ENCODE measurements at places on chromosomes 7 and 10.
A peak's percentile ranks its signal among the peaks of the same experiment; 100 is the strongest.

DNA sequence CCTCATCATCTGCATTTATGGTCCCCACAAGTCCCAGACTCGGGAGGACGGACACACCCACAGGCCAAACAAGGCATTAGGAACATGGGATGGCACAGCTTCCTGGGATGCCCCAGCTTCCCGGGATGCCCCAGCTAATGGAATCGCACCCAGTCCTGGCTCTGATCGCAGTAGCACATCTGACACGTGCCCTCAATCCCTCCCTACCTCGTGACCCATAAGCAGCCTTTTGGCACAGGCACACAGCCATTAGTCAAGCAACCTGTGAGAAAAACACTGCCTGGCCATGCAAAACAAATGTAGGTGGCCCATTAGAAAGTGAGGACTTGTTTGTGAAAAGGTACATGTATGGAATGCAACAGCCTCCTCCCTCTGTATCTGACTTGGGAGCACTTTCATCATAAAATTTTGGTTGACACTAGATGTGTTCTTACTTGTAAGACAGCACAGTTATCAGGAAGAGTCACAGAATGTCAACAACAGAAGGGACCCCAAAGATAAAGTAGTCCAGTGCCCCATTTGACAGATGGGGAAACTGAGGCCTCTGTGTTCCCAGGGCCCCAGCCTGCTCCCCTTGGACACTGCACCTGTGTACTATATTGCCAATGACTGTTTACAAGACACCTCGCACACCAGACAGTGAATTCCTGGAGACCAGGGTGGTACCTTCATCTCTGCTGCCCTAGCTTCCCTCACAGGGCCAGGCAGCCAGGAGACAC lies 34.4 kb downstream of the DLG5 start:
- no peak for DNase-seq

GRCh38 chr7:70312336-70312735 lies 714.1 kb downstream of the AUTS2 start:
- DNase-seq, result no peak

GRCh38 chr10:122875843-122876466 lies 3.4 kb downstream of the FAM24B start:
- DNase-seq, result no peak

DNA sequence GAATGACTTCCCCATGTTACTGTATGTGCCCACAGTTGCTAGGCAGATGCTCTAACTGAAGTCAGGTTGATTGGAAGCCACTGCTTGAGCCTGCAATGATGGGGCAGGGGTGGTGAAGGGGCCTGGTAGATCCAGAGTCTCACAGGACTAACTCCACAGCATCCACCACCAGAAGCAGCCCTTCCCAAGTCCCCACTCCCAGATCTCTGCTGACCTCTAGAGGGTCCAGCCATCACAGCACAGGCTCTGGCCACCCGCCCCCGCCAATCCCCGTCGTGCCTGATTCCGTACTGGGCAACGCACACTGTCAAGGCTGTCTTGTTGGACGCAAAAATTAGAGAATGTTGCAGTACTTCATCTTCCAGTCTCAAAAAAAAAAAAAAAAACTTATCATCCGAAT lies 136.8 kb upstream of the PDE1C start:
- no peak for DNase-seq

- DNase-seq, result no peak
Observed at GRCh38 chr7:4086723-4087122, 595.4 kb upstream of the FOXK1 start.

GRCh38 chr7:50757703-50758390 lies 24.8 kb downstream of the GRB10 start:
- DNase-seq, result no peak

GRCh38 chr10:69721690-69722310 lies 79.9 kb upstream of the COL13A1 start:
- peak; percentile 25 for DNase-seq

DNA sequence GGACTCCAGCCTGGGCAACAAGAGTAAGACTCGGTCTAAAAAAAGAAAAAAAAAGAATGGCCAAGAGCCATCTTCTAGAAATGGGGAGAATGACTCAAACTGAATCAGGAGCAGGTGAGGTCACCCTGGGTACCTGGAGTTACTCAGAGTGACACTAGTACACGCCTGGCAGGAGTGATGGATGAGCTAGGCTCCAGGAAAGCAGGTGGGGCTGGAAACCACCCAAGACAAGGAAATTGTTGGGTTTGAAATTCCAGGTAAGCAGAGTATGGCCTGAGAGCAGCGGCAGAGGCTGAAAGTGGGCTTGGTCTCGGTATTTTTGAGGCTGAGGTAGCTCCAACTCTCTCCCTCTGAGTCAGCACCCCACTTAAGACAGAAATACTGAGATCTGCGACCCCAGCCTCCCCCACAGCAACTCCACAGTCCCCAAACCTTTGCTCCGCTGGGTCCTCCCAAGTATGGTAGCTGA lies 18.5 kb downstream of the DDIT4 start:
- DNase-seq, result no peak

- no peak for DNase-seq
Observed at GRCh38 chr7:149463500-149464161, 2.8 kb upstream of the ZNF777 start.

DNA sequence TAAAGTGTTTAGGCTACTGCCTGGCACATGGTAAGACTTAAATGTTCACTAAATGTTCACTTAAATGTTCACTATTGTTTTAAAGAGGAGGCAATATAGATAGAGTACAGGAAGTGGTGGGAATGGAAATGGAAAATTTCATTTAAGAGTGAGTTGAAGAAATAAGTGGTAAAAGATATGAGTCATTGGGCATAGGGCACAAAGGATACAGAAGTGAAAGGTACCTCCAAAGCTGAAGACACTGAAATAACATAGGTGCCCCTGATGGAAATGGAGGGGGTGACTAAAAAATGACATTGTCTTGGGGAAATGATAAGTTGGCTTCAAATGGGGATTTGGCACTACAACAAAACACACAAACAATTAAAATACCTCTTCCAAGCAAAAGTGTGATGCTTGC lies 5.2 kb upstream of the FRA10AC1 start:
- DNase-seq, result no peak

GRCh38 chr10:52621635-52622079 lies 150.9 kb downstream of the MBL2 start:
- peak; percentile 54 for DNase-seq

GRCh38 chr7:123881300-123881699 lies 36.3 kb downstream of the HYAL4 start:
- DNase-seq, result no peak
